Fibroblast of skin of abdomen (primary cell): ENCODE measurements at places on chromosomes 7 and 10.

DNA sequence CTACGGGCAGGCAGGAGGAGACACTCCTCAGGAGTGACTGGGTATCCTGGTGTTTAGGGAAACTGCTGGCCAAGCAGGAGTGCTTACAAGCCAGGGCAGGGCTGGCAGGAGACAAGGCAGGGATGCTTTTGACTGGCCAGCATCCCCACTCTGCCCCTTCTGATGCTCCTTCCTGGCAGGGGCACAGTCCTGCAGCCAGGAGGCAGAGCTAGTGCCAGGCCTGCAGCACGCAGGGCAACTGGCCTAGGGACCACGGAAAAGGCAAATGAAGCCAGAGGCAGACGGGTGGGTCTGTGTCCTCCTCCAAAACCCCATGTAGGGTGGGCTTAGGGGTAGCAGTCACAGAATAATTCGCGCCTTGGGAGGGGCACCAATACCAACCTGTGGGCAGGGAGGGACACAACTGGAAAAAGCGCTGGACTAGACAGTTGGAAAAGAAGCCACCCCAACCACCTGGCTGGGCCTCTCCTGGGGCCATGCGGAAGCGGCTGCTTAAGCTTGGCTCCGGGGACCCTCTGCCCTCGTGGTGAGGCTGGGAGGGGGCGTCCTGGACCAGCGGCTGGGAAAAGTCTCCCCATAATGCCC, 4.8 kb downstream of the IMPDH1 start:
- no peak for DNase-seq

DNA sequence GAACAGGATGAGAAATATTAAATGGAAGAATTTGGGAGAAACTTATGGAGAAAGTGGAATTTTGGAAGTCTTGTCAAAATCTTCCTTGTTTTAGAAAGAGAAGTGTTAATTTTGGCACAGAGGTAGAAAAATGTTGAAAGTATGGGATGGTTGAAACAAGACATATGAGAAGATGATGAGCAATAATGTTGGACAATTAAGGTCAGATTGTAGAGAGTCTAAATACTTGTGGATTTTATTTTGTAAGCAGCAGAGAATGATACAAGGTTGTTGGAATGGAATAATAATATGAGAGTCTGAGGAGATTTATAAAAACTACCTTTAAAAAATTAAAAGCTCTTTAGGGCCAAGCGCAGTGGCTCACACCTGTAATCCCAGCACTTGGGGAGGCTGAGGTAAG, 34.6 kb downstream of the PHTF2 start:
- DNase-seq = peak; percentile 3

- no peak for DNase-seq
Observed at GRCh38 chr10:11341283-11341960, 270.0 kb downstream of the USP6NL start.

DNA sequence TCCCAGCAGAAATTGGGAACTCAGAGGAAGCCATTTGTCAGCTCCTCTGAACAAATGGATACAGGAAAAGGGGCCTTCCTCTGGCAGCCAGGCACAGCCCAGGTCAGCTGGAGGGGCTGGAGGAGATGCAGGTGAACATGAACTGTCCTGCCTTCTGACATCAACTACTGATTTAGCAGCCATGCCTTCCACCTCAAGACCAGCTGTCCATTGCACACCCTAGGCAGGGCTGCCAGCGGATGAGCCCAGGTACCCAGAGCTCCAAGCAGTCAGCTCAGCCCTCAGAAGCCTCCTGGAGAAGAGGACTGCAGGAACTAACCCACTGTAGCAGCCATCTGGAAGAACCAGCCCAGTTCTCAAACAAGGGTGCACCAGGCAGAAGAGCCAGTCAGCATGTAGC, 44.1 kb upstream of the GDF10 start:
- DNase-seq = no peak

DNA sequence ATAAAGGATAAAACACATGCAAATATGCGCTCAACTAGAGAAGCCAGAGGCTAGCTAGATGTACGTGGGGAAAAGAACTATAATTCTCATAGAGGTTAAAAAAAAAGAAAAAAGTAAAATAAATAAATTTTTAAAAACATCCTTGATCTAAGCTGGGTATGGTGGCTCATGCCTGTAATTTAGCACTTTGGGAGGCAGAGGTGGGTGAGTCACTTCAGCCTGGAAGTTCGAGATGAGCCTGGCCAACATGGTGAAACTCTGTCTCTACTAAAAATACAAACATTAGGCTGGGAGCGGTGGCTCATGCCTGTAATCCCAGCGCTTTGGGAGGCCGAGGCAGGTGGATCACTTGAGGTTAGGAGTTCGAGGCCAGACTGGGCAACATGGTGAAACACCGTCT, 18.6 kb upstream of the HSPA12A start:
- no peak for DNase-seq

- no peak for DNase-seq
Observed at GRCh38 chr7:2880874-2881533, 36.9 kb upstream of the GNA12 start.

GRCh38 chr7:107934991-107935770, 44.2 kb downstream of the DLD start:
- DNase-seq = peak; percentile 88

DNA sequence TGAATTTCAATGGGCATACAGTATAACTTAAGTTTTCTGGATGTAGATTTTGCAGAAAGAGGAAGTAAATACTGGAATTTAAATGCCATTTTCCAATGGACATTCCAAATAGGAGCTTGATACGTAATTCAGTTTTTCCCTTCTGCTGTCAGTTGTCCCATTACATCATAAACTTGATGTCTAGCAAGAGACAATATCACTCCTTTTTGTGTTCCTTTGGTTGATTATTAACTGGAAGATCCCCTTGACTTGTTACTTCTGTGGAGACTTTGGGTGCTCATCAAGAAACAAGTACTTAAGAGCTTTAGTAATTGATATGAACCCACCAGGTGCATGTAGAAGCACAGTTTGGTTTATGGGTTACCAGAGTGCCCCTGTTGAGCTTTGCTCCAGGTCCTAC, 116.1 kb downstream of the ST7 start:
- no peak for DNase-seq

DNA sequence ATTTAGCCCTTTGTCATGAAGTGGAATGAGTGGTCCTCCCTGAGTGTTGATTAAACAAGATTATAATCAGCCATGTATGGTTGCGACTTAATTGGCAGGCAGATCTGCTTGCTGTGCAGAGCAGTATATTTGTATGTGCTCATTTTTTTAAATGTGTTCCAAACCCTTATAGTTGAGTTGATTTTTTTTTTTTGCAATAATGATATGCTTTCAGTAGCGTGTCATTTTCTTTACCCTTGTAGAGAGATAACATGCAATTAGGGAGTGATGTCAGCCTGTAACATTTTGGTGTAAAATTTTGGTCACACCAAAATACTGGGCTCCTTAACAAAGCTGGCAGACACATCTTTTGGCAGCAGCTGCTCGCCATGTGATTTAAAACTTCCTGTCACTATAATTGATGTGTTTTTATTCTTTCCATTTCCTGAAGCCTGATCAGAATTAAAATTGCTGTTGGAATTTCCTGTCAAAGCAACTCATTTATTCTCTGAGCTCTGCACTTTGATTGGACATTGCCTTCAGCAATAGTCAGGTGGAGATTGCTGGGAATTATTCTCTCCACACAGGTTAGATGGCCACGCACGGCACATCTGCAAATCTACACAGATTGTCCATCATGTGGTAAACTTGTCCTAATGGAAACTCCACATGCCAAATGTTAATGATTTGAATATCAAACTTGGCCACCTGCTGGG, 125.3 kb downstream of the DYNC1I1 start:
- DNase-seq = no peak

GRCh38 chr10:108490944-108491343, 1326.4 kb upstream of the SORCS1 start:
- peak; percentile 17 for DNase-seq

- no peak for DNase-seq
Observed at GRCh38 chr7:143305423-143306070, 10.4 kb upstream of the CLCN1 start.

- DNase-seq = no peak
Observed at GRCh38 chr7:31850601-31851000, 163.6 kb downstream of the PPP1R17 start.

DNA sequence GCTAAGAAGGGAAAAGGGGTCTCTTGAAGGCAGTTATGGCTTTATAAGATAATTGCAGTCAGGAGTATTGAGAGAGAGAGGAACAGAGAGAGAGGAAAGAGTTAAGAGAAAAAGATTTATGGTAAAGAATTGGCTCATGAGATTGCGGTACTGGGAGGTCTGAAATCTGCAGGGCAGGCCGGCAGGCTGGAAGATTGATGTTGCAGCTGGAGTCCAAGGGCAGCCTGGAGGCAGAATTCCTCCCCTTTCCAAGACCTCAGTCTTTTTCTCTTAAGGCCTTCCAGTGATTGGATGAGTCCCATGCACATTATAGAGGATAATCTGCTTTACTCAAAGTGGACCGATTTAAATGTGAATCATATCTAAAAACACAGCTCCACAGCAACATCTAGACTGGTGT, 68.4 kb downstream of the HACD1 start:
- peak; percentile 87 for DNase-seq

GRCh38 chr10:51023636-51024035, 50.7 kb upstream of the PRKG1 start:
- no peak for DNase-seq

DNA sequence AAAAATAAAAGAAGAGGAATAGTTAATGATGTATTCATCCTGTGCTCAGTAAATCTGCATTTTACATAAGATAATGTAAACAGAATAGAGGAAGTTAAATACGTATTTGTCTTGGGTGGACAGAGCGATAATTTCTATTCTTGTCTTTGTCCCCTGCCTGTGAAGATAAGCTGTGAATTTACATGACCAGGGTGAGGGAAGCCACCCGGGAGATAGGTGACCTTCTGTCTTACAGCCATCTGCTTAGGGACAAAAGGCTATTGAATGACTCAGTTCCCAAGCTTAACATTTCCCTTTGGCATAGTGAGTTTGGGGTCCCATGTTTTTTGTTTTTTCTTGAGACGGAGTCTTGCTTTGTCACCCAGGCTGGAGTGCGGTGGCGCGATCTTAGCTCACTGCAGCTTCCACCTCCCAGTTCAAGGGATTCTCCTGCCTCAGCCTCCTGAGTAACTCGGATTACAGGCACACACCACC, 88.7 kb upstream of the KCTD7 start:
- no peak for DNase-seq

DNA sequence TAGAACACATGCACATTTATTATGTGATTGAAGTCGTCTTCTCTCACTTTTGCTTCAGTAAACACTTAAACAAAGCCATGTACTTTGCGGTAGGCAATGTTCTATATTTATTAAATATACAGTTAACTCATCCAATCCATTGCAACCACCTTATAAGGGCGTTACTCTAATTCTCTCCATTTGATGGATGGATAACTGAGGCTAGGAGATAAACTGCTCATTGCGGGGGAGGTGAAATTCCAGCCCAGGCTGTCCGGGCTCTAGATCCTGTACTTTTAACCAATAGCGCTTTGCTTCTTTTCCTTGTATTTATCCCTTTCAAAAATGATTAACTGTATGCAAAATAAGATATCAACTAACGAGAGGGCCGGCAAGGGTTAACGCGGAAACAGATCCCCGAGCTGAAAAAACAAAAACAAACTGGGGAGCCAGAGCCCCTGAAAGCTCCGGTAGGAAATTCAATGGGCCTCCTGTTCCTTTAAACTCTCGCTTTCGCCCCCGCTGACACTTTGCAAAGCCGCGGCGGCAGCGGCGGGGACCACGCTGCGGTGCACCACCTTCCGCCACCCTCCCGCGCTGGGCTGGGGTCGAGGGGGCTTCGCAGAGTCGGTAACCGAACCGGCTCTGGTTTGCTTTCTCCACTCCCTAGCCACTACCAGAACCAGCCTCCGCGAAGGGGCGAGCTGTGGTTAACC, 1.0 kb upstream of the PLXDC2 start:
- no peak for DNase-seq

DNA sequence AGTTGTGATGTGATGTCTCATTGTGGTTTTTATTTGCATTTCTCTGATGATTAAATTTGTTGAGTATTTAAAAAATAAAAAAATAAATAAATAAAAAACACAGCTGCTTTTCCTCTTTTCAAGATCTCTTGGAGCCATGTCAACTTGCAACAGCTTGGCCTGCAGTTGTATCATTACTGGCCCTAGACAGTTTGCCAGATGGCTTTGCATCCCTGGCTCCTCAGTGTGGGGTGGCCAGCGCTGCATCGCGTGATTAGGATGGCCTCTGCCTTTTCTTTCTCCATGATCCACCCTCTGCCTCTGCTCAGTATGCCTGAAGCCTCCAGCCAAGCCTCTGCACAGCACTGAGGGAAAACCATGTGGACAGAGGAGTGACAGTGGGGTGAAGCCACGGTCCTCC, 96.8 kb downstream of the PPP1R3C start:
- peak; percentile 67 for DNase-seq

DNA sequence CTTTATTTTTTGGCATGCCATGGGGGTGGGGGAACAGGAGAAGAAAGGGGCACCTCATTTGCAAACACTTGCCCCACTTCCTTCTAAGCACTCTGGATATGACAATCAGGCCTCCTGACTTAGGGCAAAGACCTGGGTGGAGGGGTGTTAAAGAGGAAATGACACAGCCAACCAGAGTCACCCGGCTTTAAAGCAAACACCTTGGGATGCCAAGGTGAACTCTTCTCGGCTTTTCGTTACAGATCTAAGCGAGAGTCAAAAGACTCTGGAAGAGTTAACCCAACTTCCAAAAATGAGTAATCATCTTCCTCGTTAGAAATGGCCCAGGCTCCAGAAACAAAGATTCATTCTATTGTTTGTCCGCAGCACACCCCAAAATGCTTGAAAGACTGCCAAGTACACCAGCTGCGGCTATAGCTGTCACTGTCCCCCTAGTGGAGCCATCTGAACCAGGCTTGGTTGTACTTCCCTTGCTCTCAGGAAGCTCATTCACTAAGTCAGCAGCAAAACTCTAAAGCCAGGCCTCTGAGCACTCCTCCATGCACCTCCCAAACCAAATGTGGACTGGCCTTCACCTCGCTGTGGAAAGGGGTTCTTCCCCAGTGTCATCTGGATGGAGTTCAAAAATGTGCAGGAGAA, 24.8 kb downstream of the FAM53B start:
- DNase-seq = peak; percentile 53

GRCh38 chr7:8155836-8156235, 106.1 kb downstream of the ICA1 start:
- DNase-seq = no peak

DNA sequence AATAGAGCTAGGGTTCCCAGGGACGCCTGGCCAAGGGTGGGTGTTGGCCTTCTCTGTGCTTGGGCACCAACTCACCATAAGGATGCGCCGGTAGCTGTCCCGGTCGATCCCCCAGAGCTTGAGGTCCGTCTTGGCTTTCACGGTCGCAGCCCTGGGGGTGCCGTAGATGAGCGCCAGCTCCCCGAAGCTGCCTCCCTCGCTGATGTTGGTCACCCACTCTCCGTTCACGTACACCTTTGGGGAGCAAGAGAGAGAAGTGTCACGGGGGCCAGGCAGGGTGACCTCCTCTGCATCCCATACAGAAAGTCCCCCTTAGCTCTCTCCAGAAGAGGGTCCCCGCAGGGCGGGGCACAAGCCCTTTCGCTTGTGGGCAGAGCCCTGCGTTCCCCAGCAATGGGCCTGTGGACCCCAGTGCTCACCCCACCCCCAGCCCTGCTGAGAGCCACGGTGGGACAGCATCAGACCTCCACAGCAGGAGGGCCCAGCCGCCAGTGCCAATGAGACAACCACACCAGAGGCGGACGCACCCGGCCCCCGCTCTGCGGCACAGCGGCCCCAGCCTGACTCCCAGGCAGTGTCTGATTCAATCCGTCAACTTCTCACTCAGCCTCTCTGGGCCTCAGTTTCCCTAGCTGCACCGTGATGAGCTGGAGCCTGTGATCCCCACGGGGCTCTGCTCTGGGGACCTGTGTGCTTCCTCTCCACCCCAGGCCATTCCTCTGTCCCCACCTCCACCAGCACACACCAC, 76.6 kb upstream of the PDGFA start:
- no peak for DNase-seq
